H4 (cell line): ENCODE measurements at places on chromosomes 16 and 17. TPM values are rescaled to one million over a fixed set of nuclear protein-coding genes. Genes with fewer than 3 reads are reported as not detected.

Gene TERB1
- total RNA-seq = 0.27 TPM in 1 of 2 replicates, not detected in the other

Gene GPR139
- not detected in 2 replicates for total RNA-seq

Gene NUDT7
- 5.2 and 7.1 TPM in 2 replicates for total RNA-seq

Gene KCNJ2
- total RNA-seq = 0.12 TPM in 1 of 2 replicates, not detected in the other

Gene CRHR1
- 1.2 and 3.6 TPM in 2 replicates for total RNA-seq

Gene CD300E
- not detected in 2 replicates for total RNA-seq

Gene RUNDC3A
- total RNA-seq = not detected in 2 replicates

Gene RPL38
- total RNA-seq = 583 and 762 TPM in 2 replicates
